Vagina (tissue), 2 donors: ENCODE measurements at places on chromosomes 6 and 20. TPM values are rescaled to one million over a fixed set of nuclear protein-coding genes. Genes with fewer than 3 reads are reported as not detected.

Gene B3GALT4
- 14.0 TPM for total RNA-seq

Gene GJA1
- total RNA-seq = 261 TPM

GRCh38 chr20:22394583-22394982 lies 189.8 kb downstream of the FOXA2 start:
- no peaks in the 10 kb centered on the region for H3K4me1 ChIP-seq
- H3K4me3 ChIP-seq = no peak overlapping the region
- no peak for DNase-seq

- H3K4me1 ChIP-seq = no peaks in the 10 kb centered on the region
- DNase-seq = no peak
- H3K27ac ChIP-seq = peak overlapping the region; percentile 2
- no peaks in the 10 kb centered on the region for H3K36me3 ChIP-seq
- H3K4me3 ChIP-seq = no peak overlapping the region
- no peaks in the 10 kb centered on the region for H3K27me3 ChIP-seq
Observed at GRCh38 chr6:13044390-13044789, 283.9 kb downstream of the TBC1D7 start.

GRCh38 chr6:42984924-42985475 lies 630 bp downstream of the PPP2R5D start:
- peaks cover 62% of the 10 kb centered on the region for H3K4me1 ChIP-seq
- H3K27ac ChIP-seq = peak overlapping the region; percentile 90
- H3K36me3 ChIP-seq = peaks cover 8% of the 10 kb centered on the region

Gene CENPW
- total RNA-seq = 6.4 TPM

- H3K27ac ChIP-seq = no peak overlapping the region
- H3K4me3 ChIP-seq = no peak overlapping the region
- no peak for DNase-seq
- H3K27me3 ChIP-seq = no peaks in the 10 kb centered on the region
Observed at GRCh38 chr6:163585932-163586437, 171.5 kb downstream of the QKI start.

DNA sequence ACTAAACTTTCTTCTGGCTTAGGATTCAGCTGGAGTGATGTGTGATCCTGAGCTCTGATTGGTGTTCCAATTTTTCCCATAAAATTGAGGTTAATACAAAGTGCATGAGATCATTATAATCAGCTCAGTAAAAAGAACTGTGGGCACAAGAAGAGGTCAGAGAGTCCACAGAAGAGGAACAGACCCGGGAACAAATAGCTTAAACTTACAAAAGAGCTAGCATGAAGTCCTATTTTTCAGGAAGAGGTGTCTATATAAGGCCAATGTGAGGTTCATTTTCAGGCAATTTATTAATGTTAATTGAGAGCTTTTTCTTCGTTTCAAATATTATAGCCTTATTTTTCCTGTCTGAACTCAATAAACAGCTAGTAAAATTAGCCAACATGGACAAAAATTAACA lies 26.9 kb upstream of the STX11 start:
- no peaks in the 10 kb centered on the region for H3K4me1 ChIP-seq
- no peak for DNase-seq
- H3K27ac ChIP-seq = no peak overlapping the region
- H3K4me3 ChIP-seq = no peak overlapping the region
- no peaks in the 10 kb centered on the region for H3K36me3 ChIP-seq
- H3K27me3 ChIP-seq = no peaks in the 10 kb centered on the region

Gene LRP11
- 35.1 TPM for total RNA-seq

DNA sequence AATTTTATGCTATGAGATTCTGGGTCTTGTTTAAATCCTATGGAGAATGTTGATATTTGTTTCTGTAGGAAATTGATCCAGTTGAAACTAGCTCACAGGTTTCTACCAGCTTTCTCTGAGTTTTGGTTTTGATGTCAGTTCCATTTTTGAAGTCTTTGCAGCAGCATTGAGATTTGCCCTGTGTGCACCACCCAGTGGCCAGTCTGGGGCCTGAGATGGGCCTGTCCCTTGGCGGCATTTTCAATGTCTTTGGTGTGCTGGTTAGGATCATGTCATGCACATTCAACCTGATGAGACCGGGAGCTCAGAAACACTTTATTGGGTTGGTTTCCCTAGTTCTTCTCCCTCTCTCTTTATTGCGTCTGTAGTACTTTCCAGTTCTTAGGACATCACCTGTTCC lies 395.2 kb upstream of the MAP3K7 start:
- H3K27me3 ChIP-seq = no peaks in the 10 kb centered on the region
- H3K4me1 ChIP-seq = no peaks in the 10 kb centered on the region
- DNase-seq = no peak
- H3K36me3 ChIP-seq = no peaks in the 10 kb centered on the region
- H3K27ac ChIP-seq = no peak overlapping the region
